ENCODE measurements at places on chromosomes 5 and 9. TPM values are rescaled to one million over a fixed set of nuclear protein-coding genes. Genes with fewer than 3 reads are reported as not detected.

- no peak for DNase-seq
- no peaks in the 10 kb centered on the region for H3K27me3 ChIP-seq
- no peaks in the 10 kb centered on the region for H3K4me1 ChIP-seq
- no peak overlapping the region for H3K27ac ChIP-seq
Observed at GRCh38 chr5:128671943-128672342, 133.9 kb upstream of the FBN2 start.

- DNase-seq = no peak
- no peaks in the 10 kb centered on the region for H3K4me1 ChIP-seq
- no peaks in the 10 kb centered on the region for H3K27me3 ChIP-seq
- H3K27ac ChIP-seq = no peak overlapping the region
Observed at GRCh38 chr5:64612344-64612961, 77.8 kb upstream of the SHISAL2B start.

GRCh38 chr5:143010351-143010750, 240.2 kb downstream of the ARHGAP26 start:
- no peak overlapping the region for H3K27ac ChIP-seq
- H3K36me3 ChIP-seq = no peaks in the 10 kb centered on the region
- H3K4me1 ChIP-seq = no peaks in the 10 kb centered on the region
- DNase-seq = no peak

- H3K27ac ChIP-seq = no peak overlapping the region
- H3K36me3 ChIP-seq = no peaks in the 10 kb centered on the region
- H3K4me3 ChIP-seq = no peak overlapping the region
- no peak for DNase-seq
Observed at GRCh38 chr9:77435277-77435676, 212.8 kb downstream of the GNA14 start.

GRCh38 chr9:81969971-81970370, 18.6 kb upstream of the SPATA31D1 start:
- no peaks in the 10 kb centered on the region for H3K4me1 ChIP-seq
- H3K4me3 ChIP-seq = no peak overlapping the region
- no peaks in the 10 kb centered on the region for H3K36me3 ChIP-seq
- H3K27ac ChIP-seq = no peak overlapping the region
- no peak for DNase-seq
- no peaks in the 10 kb centered on the region for H3K27me3 ChIP-seq

GRCh38 chr5:165004175-165004574, 1498.8 kb downstream of the MAT2B start:
- H3K27me3 ChIP-seq = no peaks in the 10 kb centered on the region
- no peaks in the 10 kb centered on the region for H3K4me1 ChIP-seq
- H3K27ac ChIP-seq = no peak overlapping the region
- DNase-seq = no peak
- no peak overlapping the region for H3K4me3 ChIP-seq
- no peaks in the 10 kb centered on the region for H3K36me3 ChIP-seq

The FAM78A gene
- 0.60 TPM for total RNA-seq

The ANKRD31 gene
- 0.36 TPM for total RNA-seq

All from ovary (tissue), 10 donors.